ENCODE measurements at places on chromosomes 5 and 9.
A peak's percentile ranks its signal among the peaks of the same experiment; 100 is the strongest.

DNA sequence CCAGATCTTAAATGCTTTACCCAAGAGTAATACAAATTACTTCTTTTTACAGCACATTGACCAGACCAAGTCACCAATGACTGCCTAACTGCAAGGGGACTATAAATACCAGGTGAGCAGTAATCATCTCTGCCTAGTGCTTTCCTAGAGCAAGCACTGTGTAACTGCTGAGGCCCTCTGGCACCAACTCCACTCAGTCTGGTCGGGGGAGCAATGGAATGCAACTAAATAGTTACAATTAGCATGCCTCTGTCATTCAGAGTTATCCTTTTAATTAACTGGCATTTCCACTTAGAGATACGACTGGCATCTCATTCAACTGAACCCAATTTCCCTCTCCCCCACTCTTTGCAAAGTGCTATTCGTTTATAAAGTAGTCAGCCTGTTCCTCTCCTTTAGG, 1309.1 kb upstream of the DMAC1 start:
- DNase-seq = no peak

- DNase-seq = no peak
These were observed 271.6 kb downstream of the MAST4 start for GRCh38 chr5:66867618-66868322.

- DNase-seq = no peak
These were observed at the start of gene SLC45A2 for GRCh38 chr5:33984671-33985124. TSS of gene SLC45A2 (minus strand) at chr5:33984693. CDS start at chr5:33984583, 110 bp downstream.

DNA sequence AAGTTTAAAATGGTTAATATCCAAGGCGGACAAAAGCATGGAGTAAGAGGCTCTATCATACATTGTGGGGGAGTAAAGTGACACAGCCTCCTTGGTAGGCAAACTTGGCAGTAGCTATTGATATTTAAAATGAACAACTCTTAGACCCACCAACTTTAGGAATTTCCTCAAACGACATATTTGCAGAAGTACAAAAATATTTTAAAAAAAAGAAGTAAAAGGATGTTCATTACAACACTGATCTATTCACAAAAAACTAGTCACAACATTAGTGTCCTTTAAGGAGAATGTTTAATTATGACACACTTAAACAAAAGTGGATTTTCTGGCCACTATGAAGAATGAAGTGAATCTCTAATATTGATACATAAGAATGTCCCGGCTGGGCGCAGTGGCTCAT, 1.7 kb downstream of the ALG2 start:
- DNase-seq = no peak

DNA sequence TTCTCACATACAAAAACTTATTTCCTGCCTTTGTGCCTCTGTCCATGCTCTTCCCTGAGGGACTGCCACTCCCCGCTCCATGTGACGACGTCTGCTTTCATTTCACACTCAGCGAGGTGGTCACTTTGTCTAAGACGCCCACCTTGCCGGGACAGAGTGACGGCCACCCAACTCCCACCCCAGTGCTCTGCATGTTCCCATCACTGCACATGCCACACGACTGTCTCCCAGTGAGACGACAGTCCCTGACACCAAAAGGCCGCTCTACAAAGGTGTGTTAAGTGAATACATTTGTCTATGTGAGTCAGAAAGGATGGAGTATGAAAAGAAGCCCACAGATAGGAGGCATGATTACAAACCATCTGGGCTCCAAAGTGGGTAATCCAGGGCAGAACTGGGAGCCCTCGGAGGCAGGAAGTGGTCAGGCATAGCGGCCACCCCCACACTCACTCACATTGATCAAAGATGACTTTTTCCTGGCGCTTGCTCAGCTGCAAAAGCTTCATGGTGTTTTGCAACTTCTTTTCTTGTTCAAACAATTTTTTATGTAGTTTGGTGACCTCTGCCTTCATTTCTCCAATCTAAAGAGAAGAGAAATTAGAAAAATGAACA, 185.8 kb downstream of the CDK5RAP2 start:
- DNase-seq = no peak

GRCh38 chr9:111839987-111840386, 45.2 kb upstream of the SHOC1 start:
- no peak for DNase-seq

- peak; percentile 16 for DNase-seq
These were observed 1.1 kb upstream of the G3BP1 start for GRCh38 chr5:151770383-151771258.

DNA sequence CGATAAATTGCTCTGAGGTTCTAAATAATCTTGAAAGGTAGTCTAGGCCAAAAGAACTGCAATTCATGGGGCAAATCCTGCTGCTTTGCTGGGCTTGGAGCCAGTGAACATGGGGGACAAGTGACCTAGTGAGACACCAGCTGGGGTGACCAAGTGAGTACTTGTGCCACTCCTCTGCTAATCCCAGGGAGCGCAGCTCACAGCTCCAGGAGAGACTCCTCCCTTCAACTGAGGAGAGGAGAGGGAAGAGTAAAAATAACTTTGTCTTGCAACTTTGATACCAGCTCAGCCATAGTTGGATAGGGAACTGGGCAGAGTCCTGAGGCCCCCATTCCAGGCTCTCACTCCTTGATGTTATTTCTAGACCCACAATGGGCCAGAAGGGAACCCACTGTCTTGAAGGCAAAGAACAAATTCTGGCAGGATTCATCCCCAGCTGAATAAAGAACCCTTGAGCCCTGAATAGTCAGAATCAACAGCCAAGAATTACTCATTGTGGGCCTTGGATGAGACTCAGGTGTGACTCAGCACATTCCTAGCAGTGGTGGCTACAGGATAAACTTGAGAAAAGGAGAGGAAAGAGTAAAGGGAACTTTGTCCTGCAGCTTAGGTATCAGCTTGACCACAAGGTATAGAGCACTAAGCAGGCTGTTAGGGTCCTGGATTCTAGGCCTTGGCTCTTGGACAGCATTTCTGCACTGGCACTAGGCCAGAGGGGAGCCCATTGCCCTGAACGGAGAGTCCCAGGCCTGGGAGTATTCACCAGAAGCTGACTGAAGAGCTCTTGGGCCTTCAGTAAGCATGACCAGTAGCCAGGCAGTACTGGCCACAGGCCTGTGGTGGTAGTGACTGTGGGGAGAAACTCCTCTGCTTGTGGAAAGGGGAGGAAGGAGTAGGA, 288.3 kb upstream of the CDH18 start:
- no peak for DNase-seq

GRCh38 chr5:176612008-176612407, 2.1 kb upstream of the GPRIN1 start:
- DNase-seq = no peak

GRCh38 chr9:22138956-22139660, 130.0 kb upstream of the CDKN2B start:
- DNase-seq = no peak

GRCh38 chr5:109034306-109034705, 286.6 kb downstream of the FER start:
- no peak for DNase-seq

Measured in activated CD8-positive, alpha-beta memory T cell treated with anti-CD3 and anti-CD28 coated beads for 4 hours (primary cell).